HS-27A (cell line): ENCODE measurements at places on chromosomes 12 and 14.

DNA sequence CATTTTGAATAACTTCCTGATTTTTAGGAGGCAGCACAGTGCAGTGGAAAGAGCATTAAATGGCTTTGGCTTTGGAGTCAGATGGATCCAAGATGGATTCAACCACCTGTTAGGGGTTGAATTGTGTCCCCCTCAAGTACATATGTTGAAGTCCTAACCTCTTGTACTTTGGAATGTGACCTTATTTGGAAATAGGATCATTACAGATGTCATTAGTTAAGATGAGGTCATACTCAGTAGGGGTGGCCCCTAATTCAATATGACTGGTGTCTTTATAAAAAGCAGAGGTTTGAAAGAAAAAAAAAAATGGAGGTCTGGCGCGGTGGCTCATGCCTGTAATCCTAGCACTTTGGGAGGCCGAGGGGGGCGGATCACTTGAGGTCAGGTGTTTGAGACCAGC is 18.8 kb downstream of the ATP5MC2 start:
- DNase-seq: no peak

DNA sequence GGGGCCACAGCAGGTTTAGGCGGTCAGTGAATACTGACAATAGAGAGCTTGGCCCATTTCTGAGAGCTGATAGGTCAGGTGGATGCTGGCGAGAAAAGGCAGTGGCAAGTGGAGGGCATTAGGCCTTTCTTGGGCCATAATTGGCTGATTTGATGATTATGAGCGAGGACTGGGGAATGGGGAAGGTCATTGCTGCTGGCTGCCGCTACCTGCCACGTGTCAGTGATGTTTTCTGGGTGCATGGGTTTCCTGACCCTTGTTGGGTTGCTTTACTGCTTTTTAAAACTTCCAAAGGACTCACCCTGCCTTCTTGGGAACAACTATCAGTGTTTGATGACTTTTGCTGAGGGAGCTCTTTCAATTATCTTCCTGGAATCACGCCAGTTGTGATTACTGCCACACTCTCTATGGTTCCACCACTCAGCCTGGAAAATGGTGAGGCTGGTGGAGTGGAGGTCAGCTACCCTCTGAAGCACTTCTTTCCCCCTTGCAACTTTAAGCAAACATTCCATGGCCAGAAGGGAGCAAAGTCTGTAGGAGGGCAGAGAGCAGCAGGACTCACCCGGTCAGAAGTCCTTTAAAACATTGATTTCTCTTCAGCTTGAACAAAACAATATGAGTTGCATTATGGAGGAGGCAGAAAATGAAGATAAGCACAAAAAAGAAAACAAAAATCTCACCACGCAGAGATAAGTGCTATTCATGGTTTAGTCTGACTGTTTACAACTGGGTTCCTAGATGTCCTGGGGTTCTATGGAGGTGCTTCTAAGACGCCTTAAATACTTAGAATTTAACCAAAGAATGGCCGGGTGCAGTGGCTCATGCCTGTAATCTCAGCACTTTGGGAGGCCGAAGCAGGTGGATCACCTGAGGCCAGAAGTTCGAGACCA is 12.1 kb upstream of the SLC10A1 start:
- DNase-seq: no peak

DNA sequence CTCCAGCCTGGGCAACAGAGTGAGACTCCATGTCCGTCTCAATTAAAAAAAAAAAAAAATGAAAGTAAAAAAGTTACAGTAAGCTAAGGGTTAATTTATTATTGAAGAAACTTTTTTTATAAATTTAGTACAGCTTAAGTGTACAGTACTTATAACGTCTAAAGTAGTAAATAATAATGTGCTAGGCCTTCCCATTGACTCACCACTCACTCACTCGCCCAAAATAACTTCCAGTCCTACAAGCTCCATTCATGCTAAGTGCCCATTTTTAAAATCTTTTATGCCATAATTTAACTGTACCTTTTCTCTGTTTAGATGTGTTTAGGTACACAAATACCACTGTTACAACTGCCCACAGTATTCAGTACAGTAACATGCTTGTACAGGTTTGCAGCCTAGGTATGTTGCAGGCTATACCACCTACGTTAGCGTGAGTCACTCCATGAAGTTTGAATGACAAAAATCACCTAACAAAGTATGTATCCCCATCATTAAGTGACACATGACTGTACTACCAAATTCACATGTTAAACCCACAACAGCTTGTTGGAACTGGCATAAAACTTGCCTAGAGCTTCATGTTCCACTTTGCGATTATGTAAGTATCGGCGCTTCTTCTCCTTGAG is 10.7 kb downstream of the KANSL2 start:
- no peak for DNase-seq

DNA sequence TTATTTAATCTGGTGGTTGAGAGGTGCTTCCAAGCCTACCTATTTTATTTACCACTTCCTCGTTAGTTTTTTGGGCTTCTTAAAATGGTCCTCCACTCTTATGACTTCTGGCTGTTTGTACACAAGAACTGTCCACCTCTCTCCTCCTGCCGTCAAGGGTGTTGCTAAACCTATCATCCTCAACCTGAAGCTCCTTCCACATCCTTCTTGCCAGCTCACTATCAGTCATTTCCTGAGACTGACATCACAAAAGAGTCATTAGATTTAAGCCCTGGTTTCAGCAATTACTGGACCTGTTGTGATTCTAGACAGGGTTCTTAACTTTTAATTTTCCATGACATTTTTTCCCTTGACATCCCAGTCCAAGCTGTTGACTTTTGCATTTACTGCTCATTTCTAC is 91.9 kb downstream of the BICD1 start:
- peak; percentile 9 for DNase-seq

GRCh38 chr12:106289196-106289681 is 13.3 kb upstream of the TCP11L2 start:
- DNase-seq: no peak

DNA sequence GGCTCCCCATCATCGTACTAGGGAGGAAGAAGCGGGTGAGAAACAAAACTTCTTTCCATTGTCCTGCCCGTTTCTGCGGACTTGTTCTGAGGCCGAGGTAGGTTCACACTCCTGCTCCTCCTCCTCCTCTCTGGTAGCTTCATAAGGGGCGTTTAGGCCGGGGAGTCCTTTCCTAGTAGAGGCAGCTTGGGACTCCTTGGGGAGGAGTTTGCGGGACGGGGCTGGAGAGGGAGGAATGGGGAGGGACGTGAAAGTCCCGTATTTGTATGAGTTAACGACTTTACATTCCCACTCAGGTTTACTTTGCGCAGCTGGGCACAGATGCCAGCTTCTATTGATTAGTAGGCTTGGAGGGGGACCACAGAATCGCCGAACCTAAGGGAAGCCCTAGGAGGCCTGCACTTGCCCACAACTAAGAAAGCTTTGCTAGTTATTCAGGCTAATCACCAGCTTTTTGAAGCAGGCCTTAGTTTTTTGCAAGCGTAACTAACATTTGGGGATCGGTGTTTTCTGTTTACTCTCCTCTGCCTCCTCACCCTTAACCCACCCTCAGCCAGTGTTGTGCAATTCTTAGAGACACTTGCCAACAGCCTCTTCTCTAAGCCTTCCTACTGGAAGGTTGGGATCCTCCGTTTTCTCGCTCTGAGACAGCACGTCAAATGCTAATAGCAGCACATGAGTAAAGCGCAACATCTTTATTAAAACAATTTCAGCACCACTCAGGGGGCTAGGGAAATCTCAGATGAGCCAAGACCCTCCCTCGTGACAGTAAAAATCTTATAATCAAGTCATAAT is 499 bp downstream of the RNASE4 start:
- DNase-seq: no peak

GRCh38 chr14:20302042-20302755 is 3.6 kb downstream of the TTC5 start:
- no peak for DNase-seq

DNA sequence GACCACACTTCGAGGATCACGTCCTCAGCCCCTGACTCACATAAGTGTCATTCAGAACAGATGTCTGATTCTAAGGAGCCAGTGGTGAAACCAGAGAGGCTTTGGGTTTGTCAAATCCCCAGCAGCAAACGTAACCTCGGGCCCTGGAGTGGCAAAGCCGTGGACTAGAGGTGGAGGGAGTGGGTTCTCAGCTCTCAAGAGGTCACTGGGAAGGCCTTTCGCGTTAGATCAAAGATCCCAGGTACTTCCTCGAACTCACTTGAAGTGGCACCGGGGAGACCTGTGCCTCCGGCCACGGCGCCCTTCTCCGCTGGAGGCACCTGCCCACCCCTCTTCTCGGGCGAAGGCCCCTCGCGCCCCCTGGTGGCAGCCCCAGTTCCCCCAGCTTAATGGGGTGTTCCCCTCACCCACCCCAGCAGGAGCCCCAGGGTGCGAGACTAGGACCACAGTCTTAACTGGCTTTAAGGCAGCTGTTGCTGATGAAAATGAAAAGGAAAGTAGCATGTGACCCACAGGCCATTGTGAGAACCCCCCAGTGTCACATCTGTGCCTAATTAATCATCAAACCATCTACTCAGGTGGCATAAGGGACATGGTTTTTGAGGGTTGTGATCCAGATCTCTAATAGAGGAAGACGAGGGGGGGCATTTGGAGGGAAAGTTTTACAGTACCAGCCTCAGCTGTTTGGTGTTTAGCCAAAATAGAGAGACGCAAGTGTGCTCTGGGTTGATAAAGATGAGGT is 672 bp upstream of the ESR2 start:
- DNase-seq: peak; percentile 30

- no peak for DNase-seq
Measured at GRCh38 chr12:20863056-20863455, 52.6 kb downstream of the SLCO1B3 start.

- DNase-seq: no peak
Measured at GRCh38 chr12:12979126-12979525, 20.9 kb downstream of the HEBP1 start.

DNA sequence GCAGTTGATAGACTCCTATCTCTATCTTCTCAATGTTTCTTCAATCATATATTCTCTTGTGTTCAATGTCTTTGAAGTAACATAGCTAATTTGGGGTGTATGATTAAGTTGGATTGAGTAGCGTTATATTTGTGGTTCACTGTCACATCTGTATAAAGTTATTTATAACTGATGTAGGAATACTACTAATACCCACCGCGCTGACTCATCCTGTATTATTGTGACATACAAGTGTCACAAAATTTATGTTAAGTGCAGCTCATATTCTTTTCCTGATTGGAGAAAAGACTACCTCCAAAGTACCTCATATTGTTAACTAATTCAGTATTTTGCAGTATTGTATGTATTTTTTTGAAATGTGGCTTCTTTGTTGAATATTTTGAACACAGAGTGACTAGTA is 940.8 kb downstream of the SLC6A15 start:
- no peak for DNase-seq

- no peak for DNase-seq
Measured at GRCh38 chr12:114272605-114273004, 133.3 kb downstream of the TBX5 start.

- DNase-seq: peak; percentile 33
Measured at GRCh38 chr14:74019408-74020137, 424 bp downstream of the BBOF1 start.
